ENCODE measurements at places on chromosomes 5 and 9.

DNA sequence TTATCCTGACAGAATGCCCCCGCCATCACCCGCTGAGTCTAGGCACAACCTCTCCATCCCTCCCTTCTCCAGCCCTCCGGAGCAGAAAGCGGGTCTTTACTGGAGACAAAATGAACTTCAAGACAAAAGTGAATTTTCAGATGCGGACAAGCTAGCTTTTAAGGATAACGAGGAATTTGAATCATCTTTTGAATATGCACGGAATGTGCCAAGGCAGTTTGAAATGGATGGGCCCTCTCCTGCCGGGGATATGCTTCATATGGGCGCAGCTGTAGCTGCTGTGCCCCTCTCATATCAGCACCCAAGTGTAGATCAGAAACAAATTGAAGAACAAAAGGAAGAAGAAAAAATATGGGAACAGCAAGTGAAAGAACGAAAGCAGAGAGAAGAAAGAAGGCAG lies 37.5 kb downstream of the CPLANE1 start:
- DNase-seq: no peak

DNA sequence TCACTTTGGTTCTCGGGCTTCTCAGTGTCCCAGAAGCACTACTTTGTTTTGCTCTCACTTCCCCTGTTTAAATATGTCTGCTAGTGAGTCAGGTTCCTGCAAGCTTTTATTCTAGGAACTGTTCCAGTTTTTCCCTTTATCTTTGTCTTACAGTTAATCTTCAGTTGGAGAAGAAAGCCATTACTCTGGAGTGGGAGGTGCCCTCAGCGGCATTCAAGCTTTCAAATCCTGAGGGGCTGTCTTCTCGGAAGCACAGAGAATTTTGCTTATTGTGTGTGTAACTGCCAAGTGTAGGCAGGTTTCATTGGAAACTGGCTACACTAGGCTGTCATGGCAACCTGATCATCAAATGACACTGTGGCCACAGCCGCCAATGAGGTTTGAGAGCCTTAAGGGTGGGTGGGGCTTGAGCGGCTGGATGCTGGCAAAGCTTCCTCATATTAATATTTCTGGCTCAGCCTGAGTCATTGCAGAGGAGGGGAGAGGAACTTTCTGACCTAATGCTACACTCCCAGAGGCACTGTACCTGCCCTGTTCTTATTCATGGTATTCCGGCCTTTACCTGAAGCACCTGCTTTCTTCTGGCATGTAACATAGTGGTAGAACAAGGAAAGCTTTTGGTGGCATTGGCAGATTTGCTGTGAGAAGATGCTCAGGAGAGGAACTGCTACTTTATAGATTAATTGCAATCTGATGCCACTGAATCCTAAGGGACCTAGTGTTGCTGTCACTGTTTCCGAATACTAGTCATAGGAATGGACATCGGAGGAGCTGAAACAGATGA lies 26.3 kb downstream of the SLC25A25 start:
- peak; percentile 92 for DNase-seq

DNA sequence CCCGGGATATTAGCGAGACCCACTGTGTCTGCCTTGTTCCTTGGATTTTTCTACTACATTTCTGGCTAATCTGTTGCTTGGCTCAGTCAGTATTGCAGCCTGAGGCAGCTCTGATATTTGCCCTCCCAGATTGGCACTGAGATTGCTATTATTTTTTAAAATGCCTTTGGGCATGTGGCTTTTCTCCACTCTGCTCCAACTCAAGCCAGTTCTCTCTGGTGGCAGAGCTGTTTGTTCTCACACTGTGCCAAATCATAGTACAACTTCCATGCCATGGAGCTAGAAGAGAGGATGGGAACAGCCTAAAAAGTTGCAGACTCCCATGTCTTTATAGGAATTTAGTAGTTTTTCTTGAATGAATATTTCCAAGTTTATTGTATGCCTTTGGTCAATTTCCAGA lies 155.9 kb upstream of the ATP10B start:
- DNase-seq: no peak

DNA sequence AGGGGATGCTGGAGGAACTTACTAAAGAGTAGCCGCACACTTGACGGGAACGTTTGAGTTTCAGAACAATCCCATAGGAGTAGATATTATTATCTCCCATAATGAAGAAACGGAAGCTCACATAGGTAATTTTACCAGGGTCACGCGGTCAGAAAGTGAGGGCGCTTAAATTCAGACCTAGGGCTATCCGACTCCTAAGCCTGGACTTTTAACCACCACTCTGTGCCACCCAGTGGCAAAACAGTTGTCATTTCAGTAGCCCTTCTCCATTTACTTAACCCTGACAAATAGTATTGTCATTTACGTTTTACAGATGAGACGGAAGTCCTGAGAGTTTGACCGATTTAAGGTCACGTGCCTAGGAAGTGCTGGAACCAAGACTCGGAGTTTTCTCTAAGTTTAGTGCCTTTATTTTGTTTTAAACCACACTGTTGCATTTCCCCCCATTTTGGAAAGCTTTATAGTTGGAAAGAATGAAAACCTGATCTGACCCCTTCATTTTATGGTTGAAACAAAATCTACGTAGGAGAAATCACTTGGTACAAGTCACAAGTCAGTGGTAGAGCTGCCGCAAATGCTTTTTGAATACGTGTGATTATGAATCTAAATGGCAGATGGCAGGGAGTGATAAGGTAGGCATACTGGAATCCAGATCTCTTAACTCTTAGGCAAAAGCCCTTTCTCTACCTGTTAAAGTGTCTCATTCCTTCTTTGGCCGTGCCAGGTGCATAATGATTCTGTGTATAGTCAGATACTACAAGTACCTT lies 650 bp downstream of the MRRF start:
- no peak for DNase-seq

GRCh38 chr5:15786326-15786725 lies 286.3 kb downstream of the FBXL7 start:
- no peak for DNase-seq

GRCh38 chr9:124272979-124273378 lies 15.2 kb downstream of the NEK6 start:
- no peak for DNase-seq

DNA sequence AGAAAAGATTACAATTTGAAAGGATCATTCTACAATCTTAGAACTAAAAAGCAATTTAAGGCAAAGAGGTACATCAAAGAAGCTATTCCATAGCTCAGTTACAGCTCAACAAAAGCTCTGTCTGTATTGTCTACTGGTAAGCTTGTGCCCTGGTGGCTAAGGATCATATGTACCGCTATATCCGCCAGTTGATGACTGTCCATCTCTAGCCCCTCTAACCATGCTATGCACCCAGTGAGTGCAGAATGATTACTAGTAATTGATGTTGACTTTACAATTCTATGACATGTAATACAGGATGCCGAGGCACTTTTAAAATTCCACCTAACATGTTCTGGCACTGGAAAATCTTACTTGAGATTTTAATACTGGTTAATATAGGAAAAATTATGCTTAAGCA lies 13.1 kb downstream of the LOX start:
- no peak for DNase-seq
